ENCODE measurements at places on chromosomes 3 and 15.
A peak's percentile ranks its signal among the peaks of the same experiment; 100 is the strongest.

DNA sequence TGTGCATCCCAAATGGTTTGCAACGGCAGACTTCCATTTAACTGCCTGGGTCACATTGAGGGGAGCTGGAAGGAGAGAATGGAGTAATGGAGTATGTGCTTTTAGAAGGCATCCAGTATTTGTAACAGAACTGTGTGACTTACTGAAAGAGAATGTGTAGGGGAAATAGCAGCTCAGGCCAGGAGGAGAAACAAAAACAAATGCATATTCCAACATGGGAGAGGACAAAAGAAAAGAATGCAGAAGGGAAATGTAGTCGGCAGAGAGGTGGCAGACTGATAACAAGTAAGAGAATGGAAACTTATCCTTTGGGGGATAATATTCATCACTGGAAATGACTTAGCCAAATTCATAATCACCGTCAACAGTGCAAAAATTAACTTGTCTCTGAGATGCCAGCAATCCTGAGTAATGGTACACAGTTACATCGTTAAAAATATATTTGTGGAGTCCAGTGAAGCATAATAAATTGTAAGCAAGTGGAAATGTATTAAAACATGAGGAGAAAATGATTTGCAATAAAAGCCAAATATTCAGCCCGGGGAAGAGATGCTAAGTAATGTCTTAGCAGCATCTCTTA is 294.9 kb upstream of the SGO1 start:
- no peak for DNase-seq

- no peak for DNase-seq
These were observed 36.9 kb downstream of the METTL6 start for GRCh38 chr3:15390460-15390859.

DNA sequence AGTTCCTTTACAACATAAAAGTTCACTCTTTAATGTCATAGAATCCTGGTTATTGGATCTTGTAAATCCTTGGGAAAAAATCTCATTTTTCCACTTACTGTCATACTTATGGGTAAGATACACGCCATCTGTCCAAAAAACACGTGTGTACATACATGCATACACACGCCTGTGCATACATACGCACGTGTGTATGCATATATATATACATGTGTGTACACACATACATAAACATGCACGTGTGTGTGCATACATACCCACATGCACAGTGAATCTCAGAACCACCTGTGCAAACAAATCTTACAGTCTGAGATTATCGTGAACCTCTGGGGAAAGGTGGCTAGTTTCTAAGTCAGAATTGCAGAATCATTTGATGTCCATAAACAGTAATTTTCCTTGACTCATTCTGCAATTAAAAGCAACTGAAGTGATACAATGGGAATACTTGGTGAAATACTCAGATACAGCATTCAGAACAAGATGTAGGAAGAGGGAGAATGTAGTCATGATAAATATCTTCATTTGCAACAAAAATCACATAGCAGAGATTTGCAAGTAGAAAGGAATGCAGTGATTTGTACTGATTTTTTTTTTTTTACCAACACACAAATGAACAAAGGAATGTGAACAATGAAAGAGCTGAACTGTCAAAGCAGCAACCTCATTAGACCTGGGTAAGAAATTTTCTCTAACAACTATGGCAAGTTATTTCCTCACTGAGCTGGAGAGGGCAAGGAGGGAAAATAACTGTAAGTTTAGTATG is 160.6 kb upstream of the POU1F1 start:
- DNase-seq: no peak

GRCh38 chr3:168877899-168878298 is 782.2 kb upstream of the GOLIM4 start:
- no peak for DNase-seq

- DNase-seq: peak; percentile 10
These were observed 530.0 kb downstream of the MECOM start for GRCh38 chr3:169133178-169134161.

- DNase-seq: no peak
These were observed 26.4 kb upstream of the CORO2B start for GRCh38 chr15:68552344-68552743.

DNA sequence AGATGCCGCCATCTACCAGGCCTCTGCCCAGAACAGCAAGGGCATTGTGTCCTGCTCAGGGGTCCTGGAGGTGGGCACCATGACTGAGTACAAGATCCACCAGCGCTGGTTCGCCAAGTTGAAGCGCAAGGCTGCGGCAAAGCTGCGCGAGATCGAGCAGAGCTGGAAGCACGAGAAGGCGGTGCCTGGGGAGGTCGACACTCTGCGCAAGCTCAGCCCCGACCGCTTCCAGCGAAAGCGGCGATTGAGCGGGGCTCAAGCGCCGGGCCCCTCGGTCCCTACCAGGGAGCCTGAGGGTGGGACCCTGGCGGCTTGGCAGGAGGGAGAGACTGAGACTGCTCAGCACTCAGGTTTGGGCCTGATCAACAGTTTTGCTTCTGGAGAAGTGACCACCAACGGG is 22.6 kb downstream of the ALPK3 start:
- no peak for DNase-seq

DNA sequence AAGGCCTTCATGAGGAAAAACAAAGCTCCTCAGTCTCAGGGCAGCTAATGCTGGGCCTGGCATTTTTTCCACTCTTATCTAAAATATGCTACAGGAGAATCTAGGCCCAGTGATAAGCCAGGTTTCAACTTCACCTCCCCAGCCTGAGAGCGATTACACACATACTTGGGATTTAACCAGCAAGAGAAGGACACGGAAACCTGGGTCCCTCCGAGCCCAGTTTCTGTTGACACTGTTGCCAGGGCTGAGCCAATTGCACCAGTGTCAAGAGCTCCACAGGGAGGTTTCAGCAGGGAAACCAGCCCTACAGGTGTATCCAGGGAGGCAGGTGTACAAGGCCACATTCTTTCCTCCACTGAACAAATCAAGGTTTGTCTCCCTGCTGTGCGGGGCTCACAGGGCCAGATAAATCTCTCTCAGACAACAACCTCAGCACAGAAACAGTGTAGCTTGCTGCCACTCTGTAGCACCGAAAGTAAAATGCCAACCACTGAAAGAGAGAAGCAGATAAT is 85.4 kb downstream of the MAGI1 start:
- DNase-seq: no peak

DNA sequence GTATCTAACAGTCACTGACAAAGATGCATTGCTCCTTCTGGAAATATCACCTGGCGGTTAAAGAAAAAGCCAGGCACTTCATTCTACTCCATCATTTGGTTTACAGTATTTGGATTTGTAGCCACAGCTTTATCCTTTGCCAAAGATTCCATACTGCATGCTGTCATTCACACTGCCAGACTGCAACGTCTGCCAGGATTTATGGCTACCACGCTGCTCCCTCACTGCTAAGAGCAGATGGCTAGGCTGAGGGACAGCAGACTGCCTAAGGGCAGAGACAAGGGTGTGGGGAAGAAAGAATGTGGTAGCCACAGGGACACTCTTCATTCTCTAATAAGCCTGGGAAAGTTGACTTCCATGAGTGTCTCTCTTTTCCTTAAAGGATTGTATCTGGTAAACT is 1047.0 kb downstream of the TUSC7 start:
- no peak for DNase-seq

GRCh38 chr3:140086642-140087041 is 151.7 kb downstream of the CLSTN2 start:
- no peak for DNase-seq

DNA sequence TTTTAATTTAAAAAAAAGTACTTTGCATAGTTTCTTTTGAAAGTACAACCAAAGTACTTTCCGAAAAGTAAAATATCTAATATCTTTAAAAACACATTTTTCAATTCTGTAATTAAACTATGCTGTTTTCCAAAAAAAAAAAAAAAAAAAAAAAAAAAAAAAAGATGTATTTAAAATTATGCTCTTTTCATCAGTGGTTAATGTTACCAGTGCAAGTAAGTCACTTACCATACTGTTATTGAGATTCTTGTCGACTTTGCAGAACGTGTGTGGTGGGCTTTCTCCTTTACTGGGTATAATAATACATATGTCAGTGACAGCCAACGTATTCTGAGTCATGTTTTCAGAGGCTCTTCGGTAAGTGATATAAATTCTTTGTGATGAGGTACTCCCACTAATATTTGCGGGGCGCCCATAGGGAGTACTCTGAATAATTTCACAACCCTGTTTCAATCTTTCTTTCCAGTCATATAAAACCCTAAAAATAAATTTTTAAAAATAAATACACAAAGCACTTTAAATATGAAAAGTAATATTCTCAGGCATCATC is 39.9 kb downstream of the DENND4A start:
- DNase-seq: no peak

GRCh38 chr15:72967397-72967796 is 84.9 kb upstream of the NEO1 start:
- DNase-seq: no peak

DNA sequence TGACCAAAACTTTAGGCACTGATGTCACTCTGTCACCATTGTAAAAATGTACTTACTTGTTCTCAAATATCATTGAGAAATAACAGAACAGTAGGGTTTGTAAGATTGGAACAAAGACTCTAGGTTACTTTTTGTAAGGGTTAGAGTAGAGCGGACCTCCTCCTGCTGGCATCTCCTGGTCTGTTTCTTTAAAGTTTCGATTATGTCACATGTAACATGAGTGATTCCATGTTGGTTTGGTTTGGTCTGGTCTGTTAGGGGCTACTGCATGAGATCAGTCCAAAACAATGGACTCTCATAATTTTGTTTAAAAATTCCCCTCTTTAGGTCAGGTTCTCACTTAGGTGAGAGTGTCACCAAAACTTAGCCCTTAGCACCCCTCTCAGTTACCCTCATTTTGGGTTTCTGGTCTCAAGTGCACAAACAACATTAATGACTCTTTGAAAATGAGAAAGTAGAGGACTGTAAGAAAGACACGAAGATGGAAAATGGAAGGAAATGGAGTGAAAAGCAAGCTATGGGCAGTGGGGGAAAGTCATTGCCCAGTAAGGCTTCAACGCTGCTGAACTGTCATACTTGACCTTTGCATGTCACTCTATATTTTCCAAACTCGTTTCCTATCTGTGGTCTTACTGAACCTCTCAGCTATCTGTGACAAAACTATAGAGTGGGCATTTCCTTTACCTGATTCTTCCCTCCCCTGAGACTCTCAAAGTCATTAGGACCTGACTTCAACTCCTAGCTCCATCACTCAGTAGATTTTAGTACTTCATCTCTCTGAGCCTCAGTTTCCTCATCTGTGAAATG is 52.7 kb downstream of the LDHAL6B start:
- DNase-seq: no peak

DNA sequence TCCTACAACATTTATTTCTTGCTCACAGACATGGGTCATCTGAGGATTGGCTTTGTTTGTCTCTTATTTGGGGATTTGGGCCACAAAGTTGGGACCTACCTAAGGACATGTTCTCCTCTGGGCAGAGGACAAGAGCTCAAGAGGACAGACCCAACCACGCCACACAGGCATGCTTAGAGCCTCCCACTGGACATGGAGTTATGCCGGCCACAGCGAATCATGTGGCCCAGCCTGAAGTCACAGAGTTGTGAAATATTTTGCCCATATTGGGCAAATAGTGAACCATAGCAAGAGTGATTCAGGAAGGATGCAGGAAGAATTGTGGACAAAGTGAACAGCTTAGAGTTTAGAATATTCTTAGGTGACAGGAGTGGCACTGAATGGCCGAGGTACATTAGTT is 9.9 kb downstream of the TRAK1 start:
- peak; percentile 63 for DNase-seq

DNA sequence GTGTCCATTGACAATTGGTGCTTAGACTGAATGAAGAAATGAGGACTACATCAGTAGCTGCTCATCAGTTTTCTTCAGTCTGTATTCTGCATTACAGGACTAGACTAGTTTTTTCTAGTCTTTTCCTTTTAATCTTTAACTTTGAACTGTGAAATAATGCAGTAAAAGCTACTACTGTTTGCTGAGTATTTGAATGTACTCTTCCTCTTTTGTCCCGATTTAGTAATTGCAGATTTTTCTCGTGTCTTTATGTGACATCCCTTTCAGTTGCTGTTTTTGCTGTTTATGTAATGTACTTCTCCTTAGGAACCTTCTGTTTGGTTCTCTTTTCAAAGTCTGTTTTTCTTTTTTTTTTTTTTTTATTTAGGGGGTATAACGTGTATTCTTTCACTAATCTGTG is 17.4 kb downstream of the MFSD1 start:
- DNase-seq: no peak

- no peak for DNase-seq
These were observed 42.7 kb downstream of the STT3B start for GRCh38 chr3:31575448-31575847.

- DNase-seq: no peak
These were observed at the start of gene MAP1A for GRCh38 chr15:43517354-43518196. MAP1A (plus strand) TSS chr15:43517608; CDS start chr15:43521474, 3,866 bp downstream.

DNA sequence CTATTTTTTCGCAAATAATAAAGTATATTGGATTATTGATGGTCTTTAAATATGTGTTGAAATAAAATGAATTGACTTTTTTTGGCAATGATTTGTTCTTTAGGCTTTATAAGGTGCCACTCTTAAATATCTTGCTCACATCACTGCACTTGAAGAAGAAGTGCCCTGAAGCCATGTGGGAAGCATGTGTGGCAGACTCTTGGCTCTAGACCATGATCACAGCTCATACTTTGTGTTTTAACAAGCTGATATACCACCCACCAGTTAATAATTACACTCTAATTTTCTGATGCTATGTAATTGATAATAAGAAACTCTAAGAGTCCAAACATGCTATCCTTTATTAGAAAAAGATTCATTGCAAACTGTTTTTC is 52.1 kb upstream of the TGFBR2 start:
- DNase-seq: no peak

DNA sequence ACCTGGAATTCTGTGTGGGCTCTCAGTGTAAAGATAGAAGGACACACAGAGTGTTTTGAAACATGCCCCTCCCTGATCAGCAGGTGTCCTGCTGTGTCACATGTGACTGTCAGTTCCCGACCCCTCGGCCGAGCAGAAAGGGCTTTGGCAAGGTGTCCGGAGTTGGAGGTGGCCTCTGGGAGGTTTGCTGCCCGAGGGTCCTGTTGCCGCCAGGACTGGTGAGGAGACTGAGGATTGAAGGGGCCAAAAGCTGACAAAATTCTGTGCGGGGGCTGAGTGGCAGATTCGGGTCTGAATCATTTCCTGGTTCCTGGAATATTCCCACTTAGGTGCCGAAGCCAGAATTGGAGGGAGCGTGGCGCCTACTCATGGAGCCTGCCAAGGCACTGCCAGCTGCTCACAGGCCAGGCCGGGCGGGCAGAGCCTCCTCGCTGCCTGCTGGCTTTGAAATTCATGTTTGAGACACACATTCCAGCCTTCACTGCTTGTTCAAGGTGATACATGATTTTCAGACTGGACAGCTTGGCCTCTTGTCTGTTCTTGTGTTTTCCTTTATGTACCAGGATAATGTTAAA is 83.8 kb downstream of the APBA2 start:
- no peak for DNase-seq
